A549 treated with dexamethasone at 1 μM for 4 hours (cell line): ENCODE measurements at places on chromosomes 11 and 22. TPM values are rescaled to one million over a fixed set of nuclear protein-coding genes. Genes with fewer than 3 reads are reported as not detected.

WT1 gene
- 4.6 to 6.5 TPM (median 5.9 TPM) in 5 replicates for total RNA-seq

SIK2 gene
- total RNA-seq = 7.5 to 10.1 TPM (median 8.6 TPM) in 5 replicates

MYRF gene
- 12.7 to 21.6 TPM (median 18.9 TPM) in 5 replicates for total RNA-seq

CARNS1 gene
- total RNA-seq = 0.03 to 0.16 TPM (median 0.11 TPM) in 5 replicates

ATXN10 gene
- total RNA-seq = 91.5 to 115 TPM (median 98.8 TPM) in 5 replicates

LDHAL6A gene
- total RNA-seq = not detected in 5 replicates

XRCC6 gene
- total RNA-seq = 284 to 351 TPM (median 305 TPM) in 5 replicates

NAT10 gene
- total RNA-seq = 43.8 to 51.9 TPM (median 51.3 TPM) in 5 replicates

LPXN gene
- 2.0 to 2.5 TPM (median 2.2 TPM) in 5 replicates for total RNA-seq

CFAP300 gene
- total RNA-seq = 5.0 to 7.0 TPM (median 5.6 TPM) in 5 replicates

INPPL1 gene
- 39.2 to 83.3 TPM (median 68.9 TPM) in 5 replicates for total RNA-seq

TSPAN32 gene
- not detected in 5 replicates for total RNA-seq

OR5B21 gene
- total RNA-seq = not detected in 5 replicates

TNKS1BP1 gene
- total RNA-seq = 62.1 to 110 TPM (median 105 TPM) in 5 replicates

ROBO4 gene
- total RNA-seq = 0.06 to 0.18 TPM in 2 of 5 replicates, not detected in the others

SUSD2 gene
- total RNA-seq = 54.7 to 85.3 TPM (median 83.8 TPM) in 5 replicates

PATE4 gene
- not detected in 5 replicates for total RNA-seq

OR2AG2 gene
- total RNA-seq = 0.05 to 0.08 TPM (median 0.05 TPM) in 3 of 5 replicates, not detected in the others

CALCA gene
- total RNA-seq = 0.08 to 0.20 TPM in 2 of 5 replicates, not detected in the others

DNAJB7 gene
- total RNA-seq = not detected in 5 replicates

SLC25A45 gene
- 10.7 to 16.6 TPM (median 15.4 TPM) in 5 replicates for total RNA-seq

MUC2 gene
- 0.03 to 0.40 TPM (median 0.13 TPM) in 5 replicates for total RNA-seq

SAA1 gene
- total RNA-seq = 3.0 to 4.5 TPM (median 3.5 TPM) in 5 replicates

TMA7B gene
- not detected in 5 replicates for total RNA-seq

C11orf21 gene
- not detected in 5 replicates for total RNA-seq

CARD10 gene
- total RNA-seq = 18.5 to 31.8 TPM (median 31.7 TPM) in 5 replicates

SAA4 gene
- not detected in 5 replicates for total RNA-seq

RIMBP3C gene
- total RNA-seq = 0.18 to 0.28 TPM (median 0.22 TPM) in 4 of 5 replicates, not detected in the other

P2RY6 gene
- 2.8 to 6.6 TPM (median 5.5 TPM) in 5 replicates for total RNA-seq

HPX gene
- total RNA-seq = 0.31 to 0.55 TPM (median 0.40 TPM) in 5 replicates

MUC6 gene
- total RNA-seq = 0.01 to 0.02 TPM in 2 of 5 replicates, not detected in the others

APIP gene
- 22.1 to 26.9 TPM (median 24.3 TPM) in 5 replicates for total RNA-seq

CATSPER1 gene
- total RNA-seq = 0.61 to 0.99 TPM (median 0.95 TPM) in 5 replicates

PARVA gene
- total RNA-seq = 24.7 to 28.9 TPM (median 26.3 TPM) in 5 replicates

ACTN3 gene
- 0.04 to 0.06 TPM (median 0.04 TPM) in 4 of 5 replicates, not detected in the other for total RNA-seq

GPR83 gene
- 0.07 to 0.17 TPM (median 0.13 TPM) in 5 replicates for total RNA-seq

PRCP gene
- total RNA-seq = 41.2 to 53.4 TPM (median 45.5 TPM) in 5 replicates
